T-helper 9 cell (primary cell): ENCODE measurements at places on chromosomes 6 and 20.
A peak's percentile ranks its signal among the peaks of the same experiment; 100 is the strongest.

DNA sequence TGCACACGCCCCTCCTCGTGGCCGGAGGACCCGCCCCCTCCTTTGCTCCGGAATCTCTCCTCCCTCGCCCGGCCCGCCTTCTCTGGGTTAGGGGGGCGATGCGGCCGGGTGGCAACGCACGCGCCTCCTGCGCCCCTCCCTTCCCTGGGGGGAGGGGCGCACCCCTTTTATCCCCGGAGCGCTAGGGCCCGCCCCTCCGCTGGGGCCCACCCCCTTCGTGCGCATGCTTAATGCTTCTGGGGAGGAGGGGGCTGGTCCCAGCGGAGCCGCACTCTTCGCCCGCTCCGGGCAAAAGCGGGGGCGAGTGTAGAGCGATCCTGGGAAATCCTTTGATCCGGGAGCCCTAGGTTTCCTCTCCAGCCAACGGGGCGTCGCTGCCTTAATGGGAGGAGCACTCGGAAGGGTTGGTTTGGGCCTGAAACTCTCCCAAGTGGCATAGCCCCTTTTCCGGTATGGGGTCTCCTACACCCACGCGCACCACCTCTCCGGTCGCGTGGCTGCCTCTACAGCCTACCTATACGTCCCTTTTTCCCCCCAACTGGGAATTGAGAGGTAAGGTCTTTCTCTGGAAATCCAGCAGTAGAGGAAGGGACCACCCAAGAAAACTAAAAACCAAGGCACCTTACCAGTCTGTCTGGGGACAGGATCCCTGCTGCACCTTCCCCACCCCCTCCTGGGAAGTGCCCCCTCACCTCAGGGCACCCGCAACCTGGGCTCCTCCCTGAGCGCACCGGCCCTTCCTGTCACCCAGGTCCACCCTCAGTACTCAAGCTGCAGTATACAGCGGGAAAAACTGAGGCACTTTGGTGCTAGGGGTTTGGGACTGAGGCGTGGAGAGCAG is 2.1 kb downstream of the SOX12 start:
- DNase-seq, result peak; percentile 57

- DNase-seq, result no peak
Observed at GRCh38 chr20:62248890-62249560, 10.7 kb downstream of the OSBPL2 start.

DNA sequence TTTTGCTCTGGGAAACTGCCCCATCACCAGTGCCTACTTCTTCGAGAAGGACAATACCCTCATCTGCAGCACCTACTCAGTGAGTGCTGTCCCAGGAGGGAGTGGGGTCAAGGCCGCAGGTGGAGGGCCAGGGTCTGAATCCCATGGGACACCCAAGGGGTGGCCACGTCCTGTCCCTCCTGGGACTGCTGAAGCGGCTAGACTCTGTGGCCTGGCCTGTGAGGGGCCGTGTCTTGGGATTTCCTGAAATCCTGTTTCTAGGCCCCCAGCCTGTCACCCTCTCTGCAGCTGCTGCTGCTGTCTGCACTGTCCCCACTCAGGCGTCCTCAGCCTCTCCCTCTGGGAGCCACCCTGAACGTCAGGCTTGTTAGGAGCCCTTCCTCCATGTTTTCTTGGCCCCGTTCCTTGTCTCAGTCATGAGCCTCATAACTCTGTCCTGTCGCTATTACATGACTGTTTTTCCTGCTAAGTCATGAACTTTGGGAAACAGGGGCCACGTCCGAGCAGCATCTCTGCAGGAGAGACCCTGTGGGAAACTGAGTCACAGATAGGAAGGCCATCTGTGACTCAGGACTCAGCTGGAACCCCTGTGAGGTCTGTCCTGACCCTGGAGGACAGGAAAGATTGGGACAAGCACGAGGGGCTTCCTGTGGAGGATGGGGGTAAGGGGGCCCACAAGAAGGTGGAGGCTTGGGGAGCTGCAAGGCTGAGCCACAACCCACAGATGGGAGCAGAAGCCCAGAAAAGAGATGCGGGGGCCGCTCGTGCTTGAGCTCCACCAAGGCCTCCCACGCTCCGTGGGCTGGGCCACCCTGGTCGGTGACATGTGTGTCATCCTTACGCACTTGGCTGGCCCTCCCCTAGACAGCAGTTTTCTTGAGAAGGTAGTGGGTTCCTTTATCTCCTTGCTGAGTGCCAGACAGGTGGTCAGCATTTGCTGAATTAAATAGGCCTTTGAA is 49.9 kb downstream of the EFCAB8 start:
- DNase-seq, result no peak

DNA sequence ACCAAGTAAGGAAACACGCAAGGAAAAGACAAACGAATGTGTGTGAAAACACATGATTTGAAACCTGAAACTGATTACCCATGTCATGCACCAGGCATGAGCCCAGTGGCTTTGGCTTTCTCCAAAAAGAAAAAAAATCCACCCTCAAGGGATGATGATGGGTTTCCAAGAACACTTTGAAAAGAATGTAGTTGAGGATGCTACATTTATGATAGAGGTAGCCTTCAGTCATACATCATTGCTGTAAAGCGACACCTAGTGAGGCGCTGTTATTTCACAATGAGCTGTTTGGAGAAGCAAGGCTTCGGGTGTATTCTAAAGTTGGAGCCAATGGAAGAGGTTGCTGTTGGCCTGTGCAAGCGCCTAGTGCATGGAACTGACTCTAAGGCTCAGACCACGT is 124.9 kb downstream of the SCML4 start:
- no peak for DNase-seq

- no peak for DNase-seq
Observed at GRCh38 chr20:14444106-14444505, 106.7 kb upstream of the FLRT3 start.

DNA sequence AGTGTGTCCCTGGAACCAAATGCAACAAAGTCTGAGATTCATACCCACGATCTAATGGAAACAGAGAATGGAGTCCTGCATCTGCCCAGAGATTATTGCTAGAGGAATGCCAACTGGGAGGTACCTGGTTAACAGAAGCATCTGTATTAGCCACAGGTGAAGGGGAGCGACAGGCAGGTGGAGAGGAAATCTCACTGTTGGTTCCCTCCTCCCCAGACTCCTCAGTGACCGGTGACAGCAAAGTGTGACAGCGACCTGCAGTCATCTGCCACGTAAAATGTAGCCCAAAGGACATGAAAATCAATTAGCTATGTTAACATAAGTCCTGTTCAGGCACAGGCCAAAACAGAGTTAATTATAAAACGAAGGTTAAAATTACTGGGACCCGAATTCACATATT is 336.6 kb downstream of the SYNE1 start:
- DNase-seq, result no peak

DNA sequence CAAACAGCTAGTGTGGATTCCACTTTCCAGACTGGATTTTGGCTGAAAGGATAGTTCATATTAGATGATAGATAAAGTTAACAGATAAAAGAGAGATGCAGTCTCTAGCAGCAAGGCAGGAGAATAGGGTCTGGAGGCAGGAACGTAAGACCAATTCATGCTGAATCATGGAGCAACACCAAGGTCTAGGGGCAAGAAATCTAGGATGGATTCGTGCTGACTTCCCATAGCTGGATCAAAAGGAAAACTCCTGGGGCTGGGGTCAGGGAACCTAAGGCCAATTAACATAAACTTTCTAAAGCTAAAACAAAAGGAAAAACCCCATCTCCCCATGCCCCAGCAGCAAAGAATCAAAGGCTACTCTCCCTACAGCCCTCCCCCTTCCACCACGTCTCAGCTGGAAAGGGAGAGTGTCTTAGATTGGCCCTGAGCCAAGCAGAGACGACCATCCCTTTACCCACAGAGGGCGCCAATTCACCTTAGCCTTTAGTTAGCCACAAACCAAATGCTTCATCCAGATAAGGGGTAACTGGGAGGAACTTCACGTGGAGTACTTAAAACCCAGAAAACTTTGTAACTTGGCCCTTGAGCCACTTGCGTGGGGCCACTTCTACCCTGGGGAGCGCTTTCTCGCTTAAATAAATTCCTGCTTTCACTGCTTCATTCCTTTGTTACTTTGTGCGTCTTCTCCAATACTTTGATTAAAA is 7.6 kb downstream of the TREM1 start:
- peak; percentile 38 for DNase-seq

DNA sequence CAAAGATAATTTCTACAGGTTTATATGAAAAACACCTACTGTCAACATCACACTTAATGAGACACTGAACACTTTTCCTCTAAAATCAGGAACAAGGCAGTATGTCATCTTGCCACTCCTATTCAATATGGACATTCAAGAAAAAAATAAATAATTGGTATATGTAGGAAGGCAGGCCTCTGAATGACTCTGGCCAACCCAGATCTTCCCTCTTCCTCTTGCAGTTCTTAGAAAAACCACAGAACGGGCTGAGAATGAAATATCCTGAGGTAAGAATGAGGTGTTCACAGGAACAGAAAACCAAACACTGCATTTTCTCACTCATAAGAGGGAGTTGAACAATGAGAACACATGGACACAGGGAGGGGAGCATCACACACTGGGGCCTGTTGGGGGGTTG is 1207.2 kb upstream of the CITED2 start:
- no peak for DNase-seq

DNA sequence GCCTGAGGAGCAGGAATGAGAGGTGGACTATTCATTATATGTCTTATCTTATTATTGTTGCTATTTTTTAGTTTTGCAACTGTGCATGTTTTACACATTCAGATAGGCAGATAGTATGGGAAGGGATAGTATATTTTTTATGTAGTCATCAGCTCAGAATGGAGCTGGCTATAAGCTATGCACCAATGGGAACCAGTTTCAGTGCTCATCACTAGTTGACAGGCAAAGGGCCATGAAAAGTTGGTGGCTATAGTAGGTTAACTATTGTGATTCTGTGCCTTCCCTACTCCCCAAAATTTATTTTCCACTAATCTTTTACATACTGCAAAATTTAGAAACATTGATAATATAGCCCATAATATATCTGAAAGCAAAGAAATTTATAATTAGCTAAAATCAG is 5.3 kb upstream of the UBD start:
- no peak for DNase-seq

GRCh38 chr6:6996124-6996523 is 111.6 kb upstream of the RREB1 start:
- no peak for DNase-seq

- no peak for DNase-seq
Observed at GRCh38 chr6:136323431-136324112, 33.9 kb upstream of the BCLAF1 start.

DNA sequence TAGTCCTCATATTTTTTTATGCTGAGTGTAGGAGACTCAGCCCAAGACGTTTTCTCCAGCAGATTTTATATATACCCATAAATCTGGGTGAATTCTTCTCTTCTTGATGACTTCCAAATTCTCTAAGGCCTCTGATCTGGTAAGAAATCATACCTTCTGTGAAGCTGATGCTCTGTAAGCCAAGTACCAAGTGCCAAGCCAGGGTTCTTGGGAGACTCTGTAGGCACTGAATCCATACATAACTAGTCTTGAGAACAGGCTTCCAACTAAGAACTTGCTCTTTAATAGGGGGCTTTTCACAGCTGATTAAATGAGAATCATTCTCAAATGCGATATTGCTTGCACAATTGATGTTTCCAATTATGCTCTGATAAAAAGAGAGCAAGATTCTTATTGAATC is 87.6 kb downstream of the PRKN start:
- no peak for DNase-seq

DNA sequence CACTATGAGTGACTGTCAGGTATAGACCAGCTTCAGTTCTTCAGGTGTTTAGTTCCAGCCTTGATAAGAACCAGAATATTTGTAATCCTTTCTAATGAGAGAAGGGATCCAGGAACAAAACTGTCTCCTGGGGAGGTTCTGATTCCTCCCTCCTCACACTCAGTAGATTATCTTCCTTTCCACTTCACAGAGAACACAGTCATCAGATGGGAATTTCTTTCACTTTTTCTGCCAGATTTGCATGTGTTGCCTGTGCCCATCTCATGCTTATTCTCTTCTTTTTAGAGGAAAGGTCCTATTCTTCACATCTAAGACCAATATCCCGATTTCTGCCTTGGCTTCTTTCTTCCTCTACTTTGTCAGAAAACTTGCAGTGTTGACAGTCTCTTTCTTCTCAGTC is 50.8 kb downstream of the CD109 start:
- DNase-seq, result no peak

DNA sequence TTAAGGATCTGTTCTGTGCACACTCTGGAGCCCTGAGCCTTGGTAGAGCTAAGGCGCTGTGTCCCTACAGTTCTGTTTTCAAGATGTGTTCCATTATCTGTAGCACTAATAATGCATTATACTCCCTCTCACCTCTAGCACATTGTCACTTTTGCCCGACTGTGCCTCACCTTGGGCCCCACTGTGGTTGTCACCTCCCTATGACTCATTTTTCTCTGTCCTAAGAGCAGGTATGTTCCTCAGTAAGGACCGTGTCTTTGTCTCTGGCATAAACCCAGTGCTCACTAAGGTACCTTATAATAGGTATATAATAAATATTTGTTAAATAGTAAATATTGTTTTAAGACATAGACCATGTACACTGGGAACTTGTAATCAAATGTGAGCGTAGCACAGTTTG is 942.5 kb upstream of the CITED2 start:
- no peak for DNase-seq

DNA sequence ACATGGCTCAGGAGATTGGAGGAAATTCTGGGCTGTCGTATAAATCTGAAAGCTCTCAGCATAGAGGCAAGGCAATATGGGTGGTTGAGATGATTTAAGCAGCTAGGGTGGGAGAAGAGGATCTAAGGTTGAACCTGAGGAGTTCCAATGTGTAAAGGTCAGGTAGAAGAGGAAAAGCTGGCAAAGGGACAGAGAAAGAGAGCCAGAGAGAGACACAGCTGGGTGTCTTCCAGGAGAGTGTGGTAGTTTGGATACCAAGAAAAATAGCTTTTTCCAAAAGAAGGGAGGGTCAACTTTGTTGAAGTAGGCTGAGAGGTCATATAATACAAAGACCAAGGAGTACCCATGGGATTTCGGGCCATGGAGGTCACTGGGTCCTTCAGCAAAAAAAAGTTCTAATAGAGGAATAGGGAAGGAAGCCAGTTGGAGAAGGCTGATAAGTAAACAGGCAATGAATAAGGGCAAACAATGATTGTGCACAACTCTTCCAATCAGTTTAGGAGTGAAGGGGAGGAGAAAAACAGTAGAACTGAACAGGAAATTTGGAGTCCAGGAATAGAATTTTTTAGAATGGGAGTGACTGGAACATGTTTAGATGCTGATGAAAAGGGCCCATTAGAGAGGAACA is 135.1 kb downstream of the QRSL1 start:
- no peak for DNase-seq

DNA sequence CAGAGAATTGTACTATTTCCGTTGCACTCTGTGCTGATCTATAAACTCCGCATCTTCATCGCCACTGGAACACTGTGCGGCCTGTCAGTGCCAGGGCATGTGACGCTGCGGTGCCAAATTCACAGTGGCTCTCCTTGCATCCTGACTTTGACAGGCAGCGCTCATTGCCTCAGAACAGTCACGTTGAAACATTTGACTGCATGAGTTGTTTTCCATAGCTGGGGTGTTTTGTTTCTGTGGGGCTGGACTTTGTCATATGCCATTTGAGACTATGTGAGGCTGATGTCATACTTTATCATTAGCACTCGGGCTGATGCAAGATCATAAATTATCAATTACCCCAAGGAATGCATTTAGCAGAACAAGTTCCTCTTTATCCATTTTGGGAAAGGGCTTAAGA is 32.7 kb downstream of the CFAP61 start:
- no peak for DNase-seq

GRCh38 chr20:62258499-62259293 is 20.4 kb downstream of the OSBPL2 start:
- DNase-seq, result no peak

GRCh38 chr6:150877928-150878327 is 12.4 kb downstream of the MTHFD1L start:
- DNase-seq, result no peak

- DNase-seq, result no peak
Observed at GRCh38 chr6:83190626-83191025, 2.4 kb downstream of the PGM3 start.
